ENCODE measurements at places on chromosomes 1 and 21.

GRCh38 chr1:9654051-9654833 is 2.7 kb downstream of the PIK3CD start:
- no peak for DNase-seq

DNA sequence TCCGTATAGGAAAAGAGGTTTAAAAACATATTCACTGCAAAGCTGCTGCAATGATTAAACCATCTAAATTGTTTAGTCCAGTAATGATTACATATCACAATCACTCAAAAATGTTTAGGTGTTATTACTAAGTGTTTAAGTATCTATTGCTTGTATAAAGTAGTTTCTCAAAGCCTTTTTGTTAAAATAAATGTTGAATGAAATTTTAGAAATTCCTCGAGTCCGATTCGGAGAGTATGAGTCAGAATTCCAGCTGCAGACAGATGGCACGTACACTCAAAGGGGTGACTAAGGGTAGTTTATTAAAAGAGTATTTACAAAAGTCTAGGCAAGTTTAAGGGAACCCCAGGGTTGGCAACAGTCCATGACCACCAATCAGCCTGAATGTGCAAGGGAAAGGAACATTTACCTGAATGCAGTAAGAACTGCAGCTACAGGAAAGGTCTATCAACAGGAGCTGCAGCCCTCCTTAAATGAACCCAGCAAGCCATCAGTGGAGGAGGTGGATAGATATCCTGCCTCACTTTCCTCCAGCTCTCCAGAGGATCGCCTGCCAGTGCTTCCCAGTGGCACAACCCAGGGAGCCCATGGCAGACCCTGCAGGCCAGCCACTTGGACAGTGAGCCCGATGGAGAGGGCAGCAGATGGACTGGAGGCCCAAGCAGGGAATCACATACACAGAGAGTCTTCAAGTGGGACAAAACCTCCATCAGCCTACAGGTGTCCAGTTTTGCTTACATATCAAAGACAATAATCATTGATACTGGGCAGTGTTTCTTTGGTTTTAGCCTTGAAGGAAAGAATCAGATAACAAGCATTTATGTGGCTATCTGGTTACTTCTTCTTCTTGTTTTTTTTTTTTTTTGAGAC is 92.1 kb upstream of the SLC44A3 start:
- no peak for DNase-seq

DNA sequence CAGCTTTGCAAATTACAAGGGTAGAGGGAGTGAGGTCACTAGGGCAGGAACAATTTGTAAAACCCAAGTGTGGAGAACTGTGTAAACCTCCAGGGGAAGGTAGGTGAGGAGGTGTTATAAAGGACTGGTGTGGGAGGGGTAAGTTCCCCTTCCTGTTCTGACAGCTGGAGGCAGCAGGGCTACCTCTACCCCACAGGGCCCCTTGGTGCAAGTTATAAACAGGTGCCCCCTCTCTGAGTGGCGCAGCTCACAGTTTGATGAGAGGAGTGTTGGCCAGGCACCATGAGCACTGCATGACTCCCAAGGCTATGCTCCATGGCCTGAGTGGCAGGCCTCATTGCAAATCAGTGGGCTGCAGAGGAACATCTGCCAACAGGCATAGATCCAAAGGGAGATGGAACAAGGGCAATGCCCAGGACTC is 41.0 kb downstream of the MFSD2A start:
- no peak for DNase-seq

GRCh38 chr1:84374991-84375696 is 23.1 kb upstream of the DNASE2B start:
- DNase-seq: no peak

DNA sequence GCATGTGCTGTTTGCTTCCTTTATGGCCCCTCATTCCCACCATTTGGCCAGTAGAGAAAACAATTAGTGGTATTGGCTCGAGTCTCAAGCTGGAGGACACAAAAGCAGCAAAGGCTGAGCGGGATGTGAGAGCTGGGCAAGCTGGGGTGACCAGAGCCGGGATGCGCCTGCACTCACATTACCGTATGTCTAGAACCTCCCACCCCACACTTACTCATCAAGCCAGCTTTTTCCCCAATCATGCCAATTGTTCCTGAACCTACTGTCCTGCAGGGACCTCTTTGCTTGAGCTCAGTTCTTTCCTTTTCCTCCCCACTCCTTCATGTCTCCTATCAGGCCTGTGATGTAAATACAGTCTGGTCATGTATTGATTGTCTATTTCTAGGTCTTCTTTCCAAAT is 45.9 kb downstream of the KIRREL1 start:
- no peak for DNase-seq

GRCh38 chr1:201429736-201430501 is 8.4 kb upstream of the TNNI1 start:
- DNase-seq: no peak

DNA sequence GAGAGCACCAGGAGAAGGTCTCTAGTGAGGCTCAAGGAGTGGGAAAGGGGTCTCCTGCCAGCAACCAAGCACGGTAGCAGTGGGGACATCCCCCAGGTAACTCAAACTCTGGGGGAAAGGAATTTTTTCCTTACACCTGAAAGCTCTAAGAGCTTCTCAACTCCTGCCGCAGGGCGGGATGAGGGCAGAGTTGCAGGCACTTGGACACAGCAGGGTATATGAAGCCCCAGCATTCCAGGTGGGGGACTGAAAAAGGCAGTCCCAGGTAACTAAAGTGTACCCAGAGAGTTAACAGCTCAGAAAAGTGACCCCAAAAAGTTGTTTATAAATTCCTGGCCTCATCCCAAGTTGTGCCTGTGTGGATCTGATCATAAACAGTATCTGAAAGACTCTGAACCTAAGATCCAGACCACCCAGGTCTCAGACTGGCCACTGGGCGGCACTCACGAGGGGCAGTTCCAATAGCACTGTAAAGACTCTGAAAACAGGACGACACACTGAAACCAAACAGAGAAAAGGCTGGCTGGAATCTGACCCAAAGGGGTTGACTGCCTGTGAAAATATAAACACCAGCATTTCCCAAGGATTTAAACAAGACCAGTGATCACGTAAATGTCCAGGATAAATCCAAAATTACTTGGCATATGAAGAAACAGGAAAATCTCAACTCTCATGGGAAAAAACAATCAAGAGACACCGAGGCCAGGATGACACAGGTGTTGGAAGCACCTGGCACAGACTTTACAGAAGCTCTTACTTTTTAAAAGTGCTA is 47.5 kb downstream of the HSF2BP start:
- no peak for DNase-seq

DNA sequence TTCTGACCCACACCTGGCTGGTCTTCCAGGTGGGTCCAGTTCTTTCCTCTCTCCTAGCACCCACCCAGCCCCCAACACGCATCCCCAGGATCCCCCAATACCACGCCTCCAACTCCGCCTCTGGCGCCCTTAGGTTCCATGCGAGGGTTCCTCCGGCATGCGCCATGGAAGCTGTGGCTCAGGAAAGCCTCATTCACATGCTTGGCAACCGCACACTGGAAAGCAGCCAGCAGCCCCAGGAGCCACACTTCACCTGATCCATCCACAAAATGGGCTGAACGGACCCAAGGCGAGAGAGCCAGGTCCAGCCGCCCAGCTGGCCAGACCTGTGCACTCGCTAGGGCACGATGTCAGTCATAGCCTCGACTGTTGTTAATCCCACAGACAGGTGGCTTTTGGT is 161.2 kb downstream of the PSMG1 start:
- DNase-seq: no peak

DNA sequence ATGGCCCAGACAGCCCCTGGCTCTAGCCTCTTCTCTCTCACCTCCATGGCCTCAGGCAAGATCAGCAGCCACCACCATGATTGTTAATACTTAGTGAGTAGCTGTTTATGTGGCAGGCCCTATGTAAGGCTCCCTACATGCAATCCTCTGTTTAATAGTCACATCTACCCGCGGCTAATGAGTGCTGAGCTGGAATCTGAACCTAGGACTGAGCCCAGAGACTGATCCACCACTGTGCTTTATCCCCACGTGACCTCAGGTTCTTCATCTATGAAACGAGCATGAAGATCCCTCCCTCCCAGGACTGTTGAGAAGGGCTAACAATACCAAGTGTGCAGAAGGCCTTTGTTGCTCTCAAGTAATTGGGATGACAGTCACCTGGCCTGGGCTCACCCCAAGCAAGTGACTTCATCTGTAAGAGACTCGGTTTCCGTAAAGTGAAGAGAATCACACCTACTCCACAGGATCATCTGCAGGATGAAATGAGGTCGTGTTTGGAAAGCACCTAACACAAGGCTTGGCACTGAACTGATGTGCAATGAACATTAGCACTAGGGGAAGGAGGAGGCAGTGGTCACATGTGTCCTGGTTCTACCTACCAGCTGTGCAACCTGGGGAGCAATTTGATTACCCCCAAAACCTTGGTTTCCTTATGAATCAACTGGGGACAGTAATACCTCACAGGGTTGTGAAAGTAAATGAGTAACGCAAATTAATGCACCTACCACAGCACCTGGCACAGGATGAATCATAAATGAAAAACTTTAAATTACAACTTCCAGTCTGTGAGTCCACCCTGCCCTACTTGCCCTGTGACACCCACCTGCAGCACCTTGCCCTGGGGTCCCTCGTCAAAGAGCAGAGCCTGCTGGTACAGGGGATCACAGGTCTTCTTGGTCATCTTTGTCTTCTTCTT is 37.2 kb downstream of the RIMS3 start:
- peak; percentile 9 for DNase-seq

DNA sequence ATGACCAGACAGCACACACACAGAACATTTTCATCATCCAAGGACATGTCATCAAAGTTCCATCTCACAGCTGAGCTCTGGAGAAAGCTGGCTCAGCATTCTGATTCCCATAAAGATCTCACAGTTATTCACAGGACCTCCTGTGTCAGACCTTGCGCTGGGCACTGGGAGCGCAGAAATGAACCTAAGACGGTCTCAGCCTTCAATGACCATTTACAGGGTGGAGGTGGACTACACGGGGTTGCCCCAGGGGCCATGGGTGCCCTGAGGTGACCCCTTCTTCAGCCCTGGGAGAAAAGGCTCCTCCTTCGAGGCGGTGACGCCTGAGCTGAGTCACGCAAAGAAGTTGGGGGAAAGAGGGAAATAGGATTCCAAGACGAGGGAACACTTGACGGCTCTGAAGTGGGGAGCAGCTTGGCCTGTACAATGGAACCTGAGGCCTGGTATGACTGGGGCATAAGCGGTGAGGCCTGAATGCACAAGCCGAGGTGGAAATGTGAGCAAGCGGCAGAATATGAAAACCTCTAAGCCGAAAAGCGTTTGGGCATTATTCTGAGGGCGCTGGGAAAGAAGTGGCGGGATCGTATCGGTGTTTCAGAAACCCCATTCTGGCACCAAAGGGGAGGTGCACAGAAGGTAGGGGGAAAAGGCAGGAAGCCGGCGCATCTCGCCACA is 797 bp downstream of the CC2D1B start:
- peak; percentile 83 for DNase-seq

DNA sequence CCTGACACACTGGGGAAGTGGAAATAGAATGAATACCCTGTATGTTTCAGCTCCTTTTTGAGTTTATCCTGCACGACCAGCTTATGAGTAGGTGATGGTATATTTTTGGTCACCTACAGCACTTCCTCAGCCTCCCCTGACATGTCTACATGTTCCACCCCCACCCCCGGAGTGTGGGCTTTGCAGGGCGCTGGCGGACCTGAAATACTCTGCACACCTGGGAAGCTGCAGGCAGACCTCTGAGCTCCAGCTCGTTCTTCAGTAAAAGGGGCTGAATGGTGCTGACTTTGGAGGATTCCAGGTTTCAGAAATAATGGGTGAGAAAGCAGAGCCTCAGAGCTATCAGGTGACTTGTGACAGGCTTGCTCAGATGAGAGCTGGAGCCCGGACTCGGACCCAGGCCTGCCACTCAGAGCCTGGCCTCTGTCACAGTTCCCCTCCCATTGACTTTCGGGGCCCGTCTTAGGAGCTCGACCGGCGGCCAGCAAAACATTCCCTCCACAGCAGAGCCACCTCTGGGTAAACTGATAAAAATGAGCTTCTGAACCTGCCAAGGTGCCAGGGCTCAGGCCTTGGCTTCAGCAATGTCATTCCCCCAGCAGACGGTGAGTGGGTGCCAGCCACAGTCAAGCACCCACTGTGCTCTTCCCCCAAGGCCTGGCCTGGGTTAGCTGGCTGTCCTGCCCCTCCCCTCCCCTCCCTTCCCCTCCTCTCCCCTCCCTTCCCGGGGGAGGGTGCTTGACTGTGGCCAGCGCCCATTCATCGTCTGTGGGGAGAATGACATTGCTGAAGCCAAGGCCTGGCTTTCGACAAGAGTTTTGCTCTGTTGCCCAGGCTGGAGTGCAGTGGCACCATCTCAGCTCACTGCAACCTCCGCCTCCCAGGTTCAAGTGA is 30.1 kb downstream of the DOP1B start:
- no peak for DNase-seq

GRCh38 chr1:54864460-54865208 is 22.4 kb downstream of the DHCR24 start:
- no peak for DNase-seq

GRCh38 chr1:244060686-244061085 is 9.6 kb downstream of the ZBTB18 start:
- DNase-seq: no peak

DNA sequence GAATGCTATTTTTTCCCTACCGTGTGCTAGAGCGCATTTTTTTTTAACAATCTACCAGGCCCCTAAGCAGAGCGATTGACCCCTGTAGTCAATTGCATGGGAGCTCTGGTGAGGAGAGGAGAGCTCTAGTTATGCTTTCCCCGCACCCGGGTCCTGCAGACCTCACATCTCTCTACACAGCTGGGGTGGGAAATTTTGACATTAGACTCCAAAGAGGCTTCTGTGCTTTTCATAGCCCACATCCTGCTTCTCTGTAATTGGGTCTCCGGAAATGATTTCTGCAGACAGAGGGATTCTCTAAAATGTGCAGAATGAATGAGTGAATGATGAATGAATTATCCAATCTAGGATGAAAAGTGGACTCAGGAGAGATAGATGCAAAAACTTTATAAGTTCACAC is 41.5 kb upstream of the DUSP10 start:
- DNase-seq: no peak

GRCh38 chr21:16424331-16424751 is 694.6 kb downstream of the USP25 start:
- no peak for DNase-seq

DNA sequence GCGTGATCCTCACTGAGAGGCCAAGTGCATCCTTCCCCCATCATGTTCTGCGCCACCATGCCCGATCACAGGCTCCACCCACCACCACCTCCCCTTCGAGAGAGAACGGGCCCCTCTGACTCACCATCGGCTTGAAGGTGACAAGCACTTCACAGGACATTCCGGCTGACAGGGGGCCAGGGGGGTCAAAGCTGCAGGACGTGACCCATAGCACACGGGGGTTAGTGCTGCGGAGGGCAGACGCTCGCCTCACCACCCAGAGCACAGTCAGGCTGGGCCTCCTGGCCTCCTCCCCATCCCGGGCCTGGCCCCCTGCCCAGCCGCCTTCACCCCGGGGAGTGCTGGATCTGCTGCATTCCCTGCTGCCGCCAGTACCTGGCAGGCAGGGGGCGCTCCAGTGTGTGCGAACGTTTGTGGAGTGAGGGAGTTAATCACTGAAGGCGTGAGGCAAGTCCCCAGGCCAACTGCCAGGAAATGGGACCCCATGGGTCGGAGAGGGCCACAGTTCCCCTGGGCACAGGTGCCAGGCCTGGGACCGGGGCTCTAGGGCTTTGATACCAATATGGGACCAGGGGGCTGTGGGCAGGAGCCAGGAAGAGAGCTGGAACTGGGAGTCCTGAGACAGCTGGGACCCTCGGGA is 40.9 kb upstream of the TMEM52 start:
- DNase-seq: no peak
